ENCODE measurements at places on chromosomes 7 and 10. TPM values are rescaled to one million over a fixed set of nuclear protein-coding genes. Genes with fewer than 3 reads are reported as not detected.
A peak's percentile ranks its signal among the peaks of the same experiment; 100 is the strongest.

- DNase-seq, result no peak
These were observed 96.1 kb downstream of the SH3PXD2A start for GRCh38 chr10:103759100-103759781.

- DNase-seq, result no peak
These were observed 89.3 kb downstream of the HIP1 start for GRCh38 chr7:75649462-75649861.

DNA sequence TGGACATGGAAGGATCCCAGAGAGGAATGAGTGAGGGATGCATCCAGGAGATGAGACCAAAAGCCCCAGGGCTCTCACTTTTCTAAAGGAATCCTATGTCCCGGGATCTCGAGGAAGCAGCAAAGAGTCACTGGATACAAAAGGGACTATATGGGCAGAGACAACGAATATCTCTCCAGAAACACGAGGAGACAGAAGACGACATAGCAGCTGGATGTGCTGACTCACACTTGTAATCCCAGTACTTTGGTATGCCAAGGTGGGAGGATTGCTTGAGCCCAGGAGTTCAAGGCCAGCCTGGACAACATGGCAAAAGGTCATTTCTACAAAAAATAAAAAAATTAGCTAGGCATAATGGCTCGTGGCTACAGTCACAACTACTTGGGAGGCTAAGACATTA lies 24.7 kb upstream of the MSMB start:
- DNase-seq, result no peak

- DNase-seq, result peak; percentile 23
These were observed 252.9 kb downstream of the DNAJB6 start for GRCh38 chr7:157589680-157590079.

DNA sequence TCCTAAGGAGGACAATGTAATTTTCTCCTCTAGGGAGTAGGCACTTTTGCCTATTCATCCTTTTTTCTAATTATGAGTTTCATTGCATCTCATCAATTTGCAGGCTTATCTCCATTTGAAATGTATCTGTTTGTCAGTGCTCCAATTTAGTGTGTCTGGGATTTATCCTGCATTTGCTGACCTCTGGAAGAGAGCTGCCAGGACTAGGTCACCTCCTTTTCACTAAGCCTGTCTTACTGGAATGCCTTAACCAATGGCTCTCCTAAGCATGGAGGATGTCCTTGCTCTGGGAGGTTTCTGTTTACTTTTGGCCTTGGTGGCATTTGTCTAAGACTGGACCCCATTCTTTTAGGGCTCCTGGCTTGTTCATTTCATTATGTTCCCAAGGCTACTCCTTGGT lies 261.5 kb downstream of the NEBL start:
- DNase-seq, result no peak

GRCh38 chr7:43658718-43659548 lies 70.4 kb downstream of the COA1 start:
- no peak for DNase-seq

- no peak for DNase-seq
These were observed 94.2 kb downstream of the POLL start for GRCh38 chr10:101493782-101494281.

- DNase-seq, result no peak
These were observed 72.3 kb downstream of the CLEC2L start for GRCh38 chr7:139595806-139596205.

DNA sequence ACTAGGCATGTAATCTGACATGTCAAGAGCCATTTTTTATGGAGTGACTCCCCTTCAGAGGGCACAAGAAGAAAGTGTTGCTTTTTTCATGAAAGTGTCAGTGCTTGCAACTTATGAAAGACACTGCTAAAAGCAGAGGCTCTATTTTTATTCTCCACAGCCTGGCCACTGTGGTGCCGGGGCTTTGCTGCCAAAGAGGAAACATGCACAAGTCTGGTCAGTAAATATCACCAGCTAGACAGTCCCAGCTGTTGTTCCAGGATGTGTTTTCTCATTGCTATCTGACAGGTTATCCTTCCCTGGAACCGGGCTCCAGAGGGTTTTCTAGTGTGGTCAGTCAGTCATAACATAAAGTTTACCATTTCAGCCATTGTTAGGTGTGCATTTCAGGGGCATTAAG lies 180.7 kb upstream of the PITRM1 start:
- no peak for DNase-seq

DNA sequence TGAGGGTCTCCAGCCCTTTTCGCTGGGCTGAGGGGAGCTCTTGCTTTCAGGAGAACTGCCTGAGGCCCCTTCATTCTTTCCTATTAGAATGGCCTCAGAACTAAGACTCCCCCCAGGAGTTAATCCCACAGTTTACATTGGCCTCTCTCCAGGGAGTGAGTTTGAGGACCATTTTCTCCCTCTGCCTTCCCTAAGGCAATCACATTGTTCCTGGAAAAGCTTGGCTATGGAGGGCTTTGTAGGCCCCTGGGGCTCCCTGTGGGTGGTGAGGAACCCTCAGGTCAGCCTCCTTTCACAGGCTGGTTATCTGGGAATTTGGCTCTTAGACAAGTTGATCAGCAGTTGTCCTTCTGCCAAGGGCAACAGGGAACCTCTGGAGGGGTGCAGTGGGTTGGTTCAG lies 343.7 kb downstream of the RPS24 start:
- no peak for DNase-seq

TRUB1 gene
- 13.3 TPM for total RNA-seq

CDNF gene
- 1.5 TPM for total RNA-seq

MCM7 gene
- total RNA-seq, result 74.7 TPM

SEC61G gene
- total RNA-seq, result 67.3 TPM

MEOX2 gene
- 1.0 TPM for total RNA-seq

ABCB4 gene
- total RNA-seq, result 18.3 TPM

CDH23 gene
- total RNA-seq, result 8.4 TPM

All from spleen (tissue), 13 donors.